PC-9 (cell line): ENCODE measurements at places on chromosomes 12 and 14.

GRCh38 chr14:71586131-71586897 lies 345.9 kb upstream of the RGS6 start:
- no peak for DNase-seq

GRCh38 chr12:89353188-89353822 lies 1.0 kb upstream of the DUSP6 start:
- DNase-seq = peak; percentile 55

GRCh38 chr14:21498540-21499526 lies 12.3 kb downstream of the METTL3 start:
- DNase-seq = no peak

DNA sequence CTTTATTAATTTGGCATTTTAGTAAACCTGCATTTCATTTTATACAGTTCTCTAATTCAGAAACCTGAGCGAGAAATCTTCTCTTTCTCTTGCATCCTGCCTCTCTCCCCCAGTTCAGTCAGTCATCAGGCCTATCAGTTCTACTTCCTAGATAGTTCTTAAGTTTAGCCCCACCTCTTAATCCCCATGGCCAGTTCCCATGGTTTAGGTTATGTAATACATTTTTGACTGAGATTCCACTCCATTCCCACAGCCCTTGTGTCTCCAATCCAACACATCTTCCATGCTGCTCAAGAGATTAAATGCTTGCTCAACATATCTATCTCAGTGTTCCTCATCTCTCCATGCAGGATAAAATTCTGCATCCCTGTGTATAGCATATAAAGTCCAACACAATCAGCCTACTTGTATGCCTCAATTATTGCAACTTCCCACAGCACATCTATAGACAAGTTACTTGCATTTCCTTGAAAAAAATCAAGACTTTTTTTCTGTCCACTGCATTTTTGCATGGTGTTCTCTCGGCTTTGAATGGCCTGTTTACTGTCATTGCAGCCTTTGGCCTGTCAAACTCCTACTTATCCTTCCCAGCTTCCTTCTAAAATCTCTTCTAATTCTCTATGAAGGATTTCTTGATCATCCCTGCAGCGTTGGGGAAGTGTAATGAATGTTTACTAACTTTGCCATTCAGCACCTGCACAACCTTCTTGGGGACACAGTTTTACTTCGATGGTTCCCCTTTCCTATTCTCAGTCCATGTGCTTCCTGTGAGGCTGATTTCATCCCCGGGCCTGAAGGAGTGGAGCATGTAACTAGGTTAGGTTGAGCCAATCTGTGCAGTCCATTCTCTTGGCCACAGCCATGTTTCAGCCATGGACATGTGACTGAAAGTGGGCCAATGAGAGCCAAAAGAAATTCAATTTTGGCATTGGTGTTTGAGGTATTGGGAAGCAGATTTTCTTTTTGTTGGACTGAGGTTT lies 80.8 kb downstream of the DACT1 start:
- no peak for DNase-seq

DNA sequence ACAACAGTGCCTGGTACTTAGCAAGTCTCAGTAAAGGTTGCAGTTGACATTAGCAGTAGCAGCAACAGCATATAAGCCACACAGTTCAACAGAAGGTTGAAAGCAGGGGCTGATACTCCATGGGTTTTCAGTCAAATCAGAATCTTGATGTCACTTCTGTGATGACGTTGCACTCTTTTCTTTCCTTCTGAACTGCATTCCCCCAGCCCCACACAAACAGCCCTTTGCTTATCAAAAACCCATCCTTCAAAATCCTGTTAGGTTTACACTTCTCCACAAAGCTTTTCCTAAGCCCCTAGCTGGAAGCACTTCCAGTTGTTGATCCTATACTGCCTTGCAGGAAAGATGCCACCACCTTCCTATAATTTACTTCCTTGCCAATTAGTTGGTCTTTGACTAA lies 34.0 kb upstream of the KCNK13 start:
- no peak for DNase-seq

DNA sequence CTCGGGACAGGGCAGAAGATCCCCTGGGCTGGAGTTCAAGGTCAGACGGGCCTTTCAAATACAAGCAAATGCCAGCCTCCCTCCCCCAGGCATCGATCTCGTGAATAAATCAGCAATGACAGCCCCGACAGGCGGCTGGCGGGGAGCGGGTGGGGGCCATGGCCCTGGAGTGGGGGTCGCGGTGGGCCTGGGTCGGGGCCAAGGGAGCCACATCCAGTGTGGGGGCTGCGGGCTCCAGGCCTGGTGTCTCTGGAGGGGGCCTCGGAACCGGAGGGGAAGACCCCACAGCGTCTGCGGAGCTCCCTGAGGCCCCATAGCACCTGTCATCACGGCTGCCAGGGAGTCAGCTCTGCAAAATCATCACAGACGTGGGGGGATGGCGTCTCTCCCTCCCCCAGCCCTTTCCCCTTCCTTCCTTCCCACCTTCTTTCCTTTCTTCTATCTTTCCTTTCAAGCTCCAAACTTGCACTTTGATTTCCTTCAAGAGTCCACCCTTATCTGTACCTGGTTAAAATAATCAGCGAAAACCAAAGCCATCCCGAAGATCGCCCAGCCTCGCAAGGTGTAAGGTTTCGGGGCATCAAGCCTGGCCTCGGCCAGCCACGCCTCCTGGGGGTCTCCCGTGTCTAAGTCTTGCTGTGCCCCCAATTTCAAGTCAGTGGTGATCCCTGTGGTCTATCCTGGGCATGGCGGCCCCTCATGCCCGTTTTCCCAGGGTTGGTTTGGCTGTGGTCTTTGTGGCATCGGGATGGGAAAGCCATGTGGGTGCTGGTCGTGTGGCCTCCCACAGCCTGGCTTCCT lies 92.1 kb downstream of the NOC4L start:
- no peak for DNase-seq

DNA sequence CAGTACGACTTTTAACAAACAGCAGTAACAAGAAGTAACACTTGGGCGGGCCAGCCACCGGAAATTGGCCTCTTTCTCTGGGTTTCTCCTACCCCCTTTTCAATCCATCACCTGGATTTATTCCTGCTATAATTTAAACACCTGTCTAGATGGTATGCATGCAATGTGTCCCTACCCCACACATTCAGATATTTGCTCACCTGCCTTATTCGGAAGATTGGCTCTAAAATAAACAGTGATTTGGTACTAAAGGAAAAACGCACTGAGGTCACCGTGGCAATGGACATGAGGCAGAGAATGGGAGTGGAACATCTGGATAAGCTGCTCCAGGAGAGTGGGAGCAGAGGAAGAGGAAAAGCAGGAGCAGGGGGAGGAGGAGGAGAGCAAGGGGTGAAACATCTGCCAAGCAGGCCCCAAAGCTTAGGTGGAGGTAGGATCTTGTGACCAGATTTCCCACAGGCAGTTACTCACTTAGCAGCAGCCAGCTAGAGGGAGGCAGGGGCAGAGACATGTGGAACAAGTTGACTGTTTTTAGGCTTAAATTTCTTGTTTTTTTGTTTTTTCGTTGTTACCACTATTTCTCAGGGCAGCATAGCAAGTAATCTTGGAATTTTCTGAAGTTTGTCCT lies 150.9 kb downstream of the TTLL5 start:
- no peak for DNase-seq

- DNase-seq = no peak
Measured at GRCh38 chr14:104429291-104429861, 150.2 kb upstream of the C14orf180 start.

DNA sequence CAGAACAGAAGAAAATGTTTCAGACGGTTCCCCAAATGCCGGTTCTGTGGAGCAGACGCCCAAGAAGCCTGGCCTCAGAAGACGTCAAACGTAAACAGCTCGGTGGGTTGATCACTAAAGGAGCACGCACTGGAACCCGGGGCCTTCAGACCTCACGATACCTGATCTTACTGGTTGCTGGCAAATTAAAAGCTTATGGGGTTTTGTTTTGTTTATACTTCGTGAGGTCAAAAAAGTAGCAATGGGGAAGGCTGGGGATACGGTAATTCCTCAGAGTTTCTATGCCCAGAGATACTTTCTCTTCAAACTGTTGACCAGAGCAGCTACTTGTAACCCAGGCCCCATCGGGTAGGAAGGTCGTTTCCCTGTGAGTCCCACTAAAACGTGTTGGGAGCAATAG lies 1.7 kb downstream of the CDKN1B start:
- no peak for DNase-seq
